ENCODE measurements at places on chromosomes 1 and 21.

DNA sequence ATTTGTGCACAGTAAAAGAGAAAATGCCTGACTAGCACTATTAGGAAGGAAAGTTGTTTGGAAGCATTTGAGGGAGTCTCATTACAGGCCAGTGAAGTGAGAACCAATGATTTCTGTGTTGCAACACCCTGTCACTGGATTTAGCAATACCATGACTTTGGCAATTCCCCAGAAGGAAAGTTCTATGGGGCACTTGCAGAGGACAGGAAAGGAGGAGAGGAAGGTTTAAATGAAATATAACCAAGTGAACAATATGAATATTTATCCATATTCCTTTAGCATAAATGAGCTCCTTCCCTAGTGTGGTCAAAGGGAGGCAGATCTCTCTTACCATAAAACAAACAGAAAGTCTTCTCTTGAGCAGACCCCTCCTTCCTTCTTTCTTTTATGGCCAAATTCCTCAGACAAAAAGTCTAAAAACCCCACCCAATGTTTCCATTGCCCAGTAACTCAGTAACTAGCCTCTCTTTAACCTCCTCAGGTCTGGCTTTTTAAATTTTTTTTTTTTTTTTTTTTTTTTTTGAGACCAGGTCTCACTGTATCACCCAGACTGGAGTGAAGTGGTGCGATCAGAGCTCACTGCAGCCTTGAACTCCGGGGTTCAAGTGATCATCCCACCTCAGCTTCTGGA is 5.5 kb downstream of the TLR5 start:
- no peak for DNase-seq

GRCh38 chr1:25641931-25642573 is 25.5 kb downstream of the MAN1C1 start:
- DNase-seq = no peak

GRCh38 chr1:46362158-46362557 is 21.6 kb downstream of the NSUN4 start:
- no peak for DNase-seq

DNA sequence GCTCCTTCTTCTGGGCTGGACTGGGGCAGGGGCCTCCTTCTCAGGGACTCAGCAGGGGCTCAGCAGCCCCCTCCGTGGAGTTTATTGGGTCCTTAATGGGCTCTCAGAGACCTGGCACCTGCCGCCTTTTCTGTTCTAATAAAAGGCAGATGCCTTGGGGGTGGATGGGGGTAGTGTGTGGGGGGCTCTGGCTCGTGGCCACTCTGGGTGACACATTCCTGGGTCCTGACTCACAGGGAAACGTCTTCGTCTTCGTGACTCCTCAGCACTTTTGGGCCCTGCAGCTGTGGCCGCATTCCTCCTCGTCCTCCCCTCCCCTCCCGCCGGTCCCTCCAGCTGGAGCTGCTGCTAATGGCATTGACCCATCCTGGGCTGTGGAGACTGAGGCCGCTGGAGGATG is 107.8 kb upstream of the WNT4 start:
- no peak for DNase-seq

DNA sequence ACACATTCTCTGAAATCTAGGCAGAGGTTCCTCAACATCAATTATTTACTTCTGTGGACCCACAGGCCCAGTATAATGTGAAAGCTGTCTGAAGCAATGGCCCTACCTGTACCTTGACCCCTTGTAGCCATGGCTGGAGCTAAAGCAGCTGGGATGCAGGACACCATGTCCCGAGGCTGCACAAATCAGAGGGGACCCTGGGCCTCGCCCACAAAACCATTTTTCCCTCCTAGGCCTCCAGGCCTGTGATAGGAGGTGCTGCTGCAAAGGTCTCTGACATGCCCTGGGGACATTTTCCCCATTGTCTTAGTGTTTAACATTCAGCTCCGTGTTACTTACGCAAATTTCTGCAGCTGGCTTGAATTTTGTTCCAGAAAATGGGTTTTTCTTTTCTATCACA is 110.5 kb downstream of the BRINP3 start:
- no peak for DNase-seq

GRCh38 chr1:246012341-246012740 is 494.7 kb downstream of the SMYD3 start:
- no peak for DNase-seq

GRCh38 chr1:36920801-36921405 is 113.4 kb downstream of the GRIK3 start:
- no peak for DNase-seq

GRCh38 chr1:107767156-107767582 is 197.8 kb downstream of the VAV3 start:
- no peak for DNase-seq

- no peak for DNase-seq
These were observed 90.5 kb upstream of the JUN start for GRCh38 chr1:58874342-58874741.

DNA sequence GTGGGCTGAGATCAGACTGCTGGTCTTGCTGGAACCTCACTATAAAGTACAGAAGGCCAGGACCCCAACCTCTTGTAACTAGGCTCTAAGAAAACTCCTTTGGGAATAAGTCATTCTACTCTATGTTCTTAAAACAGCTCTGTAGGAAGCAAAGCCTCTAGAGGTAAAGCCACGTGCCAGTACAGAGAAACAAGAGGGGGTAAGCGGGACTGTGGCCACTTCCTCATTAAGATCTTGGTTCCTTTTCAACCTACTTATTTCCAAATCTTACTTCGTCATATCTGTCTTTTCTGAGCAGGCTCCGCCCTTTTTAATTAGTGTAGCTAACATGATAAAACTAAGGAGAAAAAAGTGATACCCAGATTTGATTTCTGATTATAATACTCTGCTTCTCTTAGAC is 3.8 kb downstream of the NCSTN start:
- DNase-seq = no peak

GRCh38 chr1:12229386-12229834 is 420 bp upstream of the VPS13D start:
- no peak for DNase-seq

DNA sequence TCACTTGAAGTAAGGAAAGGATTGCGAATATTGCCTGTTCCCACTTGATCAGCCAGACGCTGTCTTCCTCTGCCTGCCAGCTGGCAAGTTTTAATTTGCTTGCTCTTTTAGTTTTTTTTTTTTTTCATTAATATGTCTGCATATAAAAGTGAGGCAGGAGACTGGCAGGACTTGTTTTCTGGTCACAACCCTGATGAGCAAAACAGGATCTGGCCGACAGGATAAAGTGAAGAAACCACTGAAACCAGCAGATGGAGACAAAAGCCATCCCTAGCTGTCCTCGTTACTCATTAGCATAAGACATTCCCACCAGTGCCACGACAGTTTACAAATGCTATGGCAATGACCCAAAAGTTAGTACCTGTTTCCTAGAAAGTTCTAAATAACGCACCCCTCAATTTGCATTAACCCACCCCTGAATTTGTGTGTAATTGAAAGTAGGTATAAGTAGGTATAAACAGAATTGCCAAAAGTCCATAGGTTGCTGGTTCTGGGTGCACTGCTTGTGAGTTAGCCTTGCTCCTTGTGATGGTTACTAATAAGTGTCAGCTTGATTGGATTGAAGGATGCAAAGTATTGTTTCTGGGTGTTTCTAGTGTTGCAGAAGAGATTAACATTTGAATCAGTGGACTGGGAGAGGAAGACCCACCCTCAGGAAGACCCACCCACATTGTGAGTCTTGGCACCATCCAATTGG is 60.8 kb downstream of the ZNF684 start:
- no peak for DNase-seq

DNA sequence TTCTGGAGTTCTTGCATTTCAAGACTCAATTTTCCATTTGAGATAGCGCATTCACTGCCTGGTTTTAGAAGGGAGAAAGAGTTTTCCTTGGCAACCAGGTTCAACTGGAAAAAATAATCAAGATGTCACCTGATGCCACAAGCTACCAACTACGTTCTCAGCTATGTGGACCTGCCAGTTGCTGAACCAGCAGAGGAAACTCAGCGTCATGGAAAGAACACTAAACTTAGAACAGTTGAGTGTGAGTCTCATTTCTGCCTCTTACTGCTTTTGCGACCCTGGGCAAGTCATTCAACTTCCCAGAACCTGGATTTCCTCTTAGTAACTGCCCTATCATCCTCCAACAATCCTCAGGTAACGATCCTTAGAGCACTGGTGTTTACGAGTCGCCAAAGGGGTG is 373.0 kb upstream of the ESRRG start:
- no peak for DNase-seq

GRCh38 chr1:226942392-226942791 is 2.3 kb downstream of the COQ8A start:
- DNase-seq = no peak

DNA sequence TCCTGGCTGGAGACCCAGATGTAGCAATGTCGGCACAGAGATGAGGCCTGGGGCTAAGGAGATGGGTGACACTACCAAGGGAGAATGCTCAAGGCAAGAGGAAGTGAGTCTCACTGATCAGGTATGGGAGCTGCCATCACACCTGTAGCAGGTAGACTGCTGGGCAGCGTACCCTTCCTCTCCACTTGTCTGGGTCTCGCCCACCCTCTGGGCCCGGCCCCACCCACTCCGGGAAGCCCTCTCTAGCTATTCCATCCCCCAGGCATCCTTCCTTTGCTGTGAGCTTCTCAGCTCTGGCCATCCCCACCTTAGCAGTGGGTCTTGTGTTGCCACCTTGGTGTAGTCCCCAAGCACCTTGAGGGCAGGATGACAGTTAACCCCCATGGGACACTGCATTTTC is 87.7 kb upstream of the EDN2 start:
- DNase-seq = no peak

GRCh38 chr1:35269201-35269988 is 886 bp downstream of the ZMYM4 start:
- DNase-seq = no peak

DNA sequence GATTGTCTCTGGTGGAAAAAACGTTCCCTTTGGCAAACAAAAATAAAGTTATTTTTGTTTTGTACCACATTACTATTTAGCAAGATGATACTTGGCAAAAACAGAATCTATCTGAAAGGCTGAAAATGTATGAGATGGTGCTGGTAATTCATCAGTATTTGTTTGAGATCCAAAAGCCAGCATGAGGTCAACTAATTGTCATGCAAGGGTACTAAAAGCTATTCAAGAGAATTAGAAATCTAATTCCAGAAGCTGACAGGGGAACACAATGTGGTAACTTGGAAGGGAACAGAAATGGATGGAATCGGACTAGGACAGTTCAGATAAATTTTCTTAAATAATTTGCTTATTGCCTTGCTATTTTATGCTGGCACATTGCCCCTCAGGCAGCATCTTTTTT is 263.8 kb downstream of the KCNT2 start:
- no peak for DNase-seq

DNA sequence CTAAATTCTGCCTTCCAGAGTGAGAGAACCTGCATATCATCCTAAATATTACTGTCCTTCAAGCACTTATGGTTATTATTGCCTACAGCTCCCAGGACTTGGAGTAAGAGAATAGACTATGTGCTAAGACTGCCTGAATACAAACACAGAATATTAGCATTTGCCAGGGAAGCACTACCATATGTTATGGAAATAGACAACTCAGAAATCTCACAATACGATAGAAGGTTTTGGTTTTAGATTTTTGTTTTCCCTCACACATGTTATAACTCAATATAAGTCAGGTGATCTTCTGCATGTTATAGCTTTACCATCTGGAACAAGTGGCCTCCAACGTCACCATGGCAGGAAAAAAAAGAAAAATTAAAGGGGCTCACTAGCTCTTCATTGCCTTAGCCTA is 413.9 kb downstream of the LRRIQ3 start:
- DNase-seq = no peak

- DNase-seq = no peak
These were observed 1004.0 kb downstream of the KCNT2 start for GRCh38 chr1:195604287-195604686.

DNA sequence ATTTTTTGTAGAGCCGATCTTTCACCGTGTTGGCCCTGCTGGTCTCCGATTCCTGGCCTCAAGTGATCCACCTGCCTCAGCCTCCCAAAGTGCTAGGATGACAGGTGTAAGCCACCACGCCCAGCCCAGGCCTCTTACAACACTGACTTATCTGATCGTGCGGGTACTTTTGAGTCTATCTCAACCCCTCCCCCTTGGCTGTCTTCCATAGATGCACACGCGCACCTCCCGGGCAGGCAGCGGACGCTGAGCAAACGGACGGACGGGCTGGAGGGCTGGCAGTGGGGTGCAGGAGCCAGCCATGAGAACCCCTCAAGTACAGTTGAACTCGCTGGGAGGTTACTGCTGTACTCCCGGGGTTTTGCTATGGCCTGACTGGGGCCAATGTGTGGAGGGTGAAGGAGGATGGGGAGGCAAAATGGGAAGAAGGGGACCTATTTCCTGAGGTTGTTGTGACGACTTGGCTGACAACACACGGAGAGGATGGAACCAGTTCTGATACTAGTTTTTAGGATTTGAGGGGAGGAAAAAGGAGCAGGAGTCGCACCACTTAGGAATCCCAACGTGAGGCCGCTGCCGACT is 959 bp downstream of the CD58 start:
- DNase-seq = no peak

DNA sequence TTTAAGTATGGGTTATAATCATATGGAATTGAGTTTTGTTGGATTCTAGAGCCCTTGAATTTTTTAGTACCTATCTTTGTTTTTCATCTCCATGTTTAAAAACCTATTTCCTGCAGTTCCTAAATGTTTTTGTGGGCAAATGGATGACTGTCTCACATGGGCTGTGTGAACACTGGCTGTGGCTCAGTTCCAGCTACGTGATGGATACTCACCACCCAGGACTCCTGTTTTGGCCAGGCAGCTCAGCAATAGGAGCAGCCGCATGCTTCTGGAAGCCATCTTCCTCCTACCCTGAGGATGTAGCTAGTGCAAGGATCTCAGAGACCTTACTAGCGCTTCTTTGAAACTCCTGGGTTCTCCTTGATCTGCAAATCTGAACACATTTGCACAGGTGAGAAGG is 2.8 kb downstream of the REG4 start:
- no peak for DNase-seq

DNA sequence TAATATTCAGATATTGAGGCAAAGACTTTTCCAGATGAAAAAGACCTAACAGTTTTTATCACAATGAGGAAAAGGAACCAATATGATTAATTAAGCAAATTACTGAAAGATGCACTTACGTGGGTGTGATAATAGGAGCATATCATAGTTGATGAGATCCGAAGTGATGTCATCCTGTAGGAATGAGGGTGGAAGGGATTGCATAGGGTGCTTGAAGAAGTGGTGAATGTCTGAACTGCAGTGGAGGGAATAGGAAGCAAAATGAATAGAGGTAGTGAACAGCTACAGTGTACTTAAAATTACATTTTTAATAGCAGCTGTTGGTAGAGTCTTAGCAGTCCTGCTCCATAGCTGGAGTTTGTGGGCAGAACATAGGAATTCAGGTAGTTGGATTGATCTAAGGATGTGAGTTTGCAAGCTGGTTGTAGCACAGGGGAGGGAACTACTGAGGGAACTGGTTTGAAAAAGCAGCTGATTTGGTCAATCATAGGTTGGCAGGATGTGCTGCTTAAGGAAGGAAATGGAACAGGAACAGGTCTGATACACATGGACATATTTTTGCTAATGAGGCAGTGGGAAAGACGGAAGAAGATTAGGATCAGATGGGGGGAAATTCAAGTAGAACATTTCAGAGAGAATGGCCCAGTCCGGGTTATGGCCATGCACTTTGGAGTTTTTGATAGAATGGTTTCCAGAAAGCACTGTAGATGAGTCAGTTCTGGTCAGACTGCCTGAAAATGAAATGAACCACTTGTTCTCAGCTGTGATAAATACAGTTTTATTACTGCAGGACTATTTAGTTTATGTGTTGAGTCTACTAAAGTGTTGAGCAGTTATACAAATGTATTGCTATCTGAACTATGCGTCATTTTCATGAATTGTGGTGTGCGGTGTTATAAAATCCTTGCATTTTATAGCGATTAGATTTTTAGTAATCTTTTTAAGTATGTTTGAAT is 155.8 kb downstream of the RYR2 start:
- DNase-seq = no peak
